Caco-2 (cell line): ENCODE measurements at places on chromosomes 16 and 17. TPM values are rescaled to one million over a fixed set of nuclear protein-coding genes. Genes with fewer than 3 reads are reported as not detected.
A peak's percentile ranks its signal among the peaks of the same experiment; 100 is the strongest.

DNA sequence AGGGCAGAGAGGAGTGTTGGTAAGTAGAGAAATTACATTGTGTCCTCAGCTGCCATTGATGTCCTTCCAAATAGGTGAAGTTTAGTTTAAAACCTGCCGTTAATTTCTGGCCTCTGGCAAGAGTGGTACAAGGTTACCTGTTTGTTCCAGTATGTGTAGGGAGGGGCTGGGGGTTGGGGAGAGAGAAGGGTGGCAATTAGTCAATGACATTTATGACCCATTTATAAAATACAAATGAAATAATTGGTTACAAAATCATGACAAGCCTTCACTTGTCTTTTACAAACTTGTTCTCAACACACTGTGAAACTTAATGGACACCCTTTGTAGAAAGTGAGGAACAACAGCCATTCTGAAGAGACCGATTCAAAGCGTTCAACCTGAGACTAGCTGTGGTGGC, 281.0 kb downstream of the FTO start:
- peaks cover 9% of the 10 kb centered on the region for H3K4me1 ChIP-seq
- H3K27ac ChIP-seq = no peak overlapping the region
- H3K36me3 ChIP-seq = no peaks in the 10 kb centered on the region
- no peak overlapping the region for H3K4me3 ChIP-seq
- no peak for DNase-seq

DNA sequence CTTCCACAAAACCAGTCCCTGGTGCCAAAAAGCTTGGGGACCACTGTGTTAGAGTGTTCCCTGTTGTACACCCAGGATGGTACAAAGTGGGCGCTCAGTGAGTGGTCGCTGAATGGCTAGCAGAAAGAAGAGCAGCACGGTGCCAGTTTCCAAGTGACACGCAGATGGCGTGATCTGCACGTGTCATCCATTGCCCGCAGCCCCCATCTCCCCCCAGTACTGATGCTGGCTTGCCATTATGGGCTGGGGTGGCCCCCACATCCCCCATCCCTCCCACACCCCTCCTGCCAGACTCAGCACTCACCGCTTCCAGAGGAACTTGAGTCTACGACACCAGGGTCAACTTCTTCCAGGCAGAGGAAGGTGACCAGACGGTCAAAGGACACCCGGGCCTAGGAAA, 36.5 kb downstream of the ABCC6 start:
- peaks cover 1% of the 10 kb centered on the region for H3K36me3 ChIP-seq
- no peaks in the 10 kb centered on the region for H3K4me1 ChIP-seq
- no peak overlapping the region for H3K27ac ChIP-seq
- no peak for DNase-seq
- H3K27me3 ChIP-seq = no peaks in the 10 kb centered on the region

GRCh38 chr16:88010968-88011483, 59.8 kb downstream of the BANP start:
- DNase-seq = no peak
- H3K4me3 ChIP-seq = no peak overlapping the region
- H3K27me3 ChIP-seq = no peaks in the 10 kb centered on the region
- H3K36me3 ChIP-seq = peaks cover 1% of the 10 kb centered on the region; the same call in 1 of the 2 replicates
- no peaks in the 10 kb centered on the region for H3K4me1 ChIP-seq

Gene TEX14
- 0.30 and 0.54 TPM in 2 replicates for total RNA-seq

Gene KRT36
- not detected in 2 replicates for total RNA-seq

Gene ZSCAN10
- not detected in 2 replicates for total RNA-seq

GRCh38 chr17:30112794-30113193, 3.8 kb upstream of the NSRP1 start:
- no peaks in the 10 kb centered on the region for H3K36me3 ChIP-seq
- no peak overlapping the region for H3K4me3 ChIP-seq
- DNase-seq = no peak

Gene ADAP2
- 1.8 and 3.1 TPM in 2 replicates for total RNA-seq

DNA sequence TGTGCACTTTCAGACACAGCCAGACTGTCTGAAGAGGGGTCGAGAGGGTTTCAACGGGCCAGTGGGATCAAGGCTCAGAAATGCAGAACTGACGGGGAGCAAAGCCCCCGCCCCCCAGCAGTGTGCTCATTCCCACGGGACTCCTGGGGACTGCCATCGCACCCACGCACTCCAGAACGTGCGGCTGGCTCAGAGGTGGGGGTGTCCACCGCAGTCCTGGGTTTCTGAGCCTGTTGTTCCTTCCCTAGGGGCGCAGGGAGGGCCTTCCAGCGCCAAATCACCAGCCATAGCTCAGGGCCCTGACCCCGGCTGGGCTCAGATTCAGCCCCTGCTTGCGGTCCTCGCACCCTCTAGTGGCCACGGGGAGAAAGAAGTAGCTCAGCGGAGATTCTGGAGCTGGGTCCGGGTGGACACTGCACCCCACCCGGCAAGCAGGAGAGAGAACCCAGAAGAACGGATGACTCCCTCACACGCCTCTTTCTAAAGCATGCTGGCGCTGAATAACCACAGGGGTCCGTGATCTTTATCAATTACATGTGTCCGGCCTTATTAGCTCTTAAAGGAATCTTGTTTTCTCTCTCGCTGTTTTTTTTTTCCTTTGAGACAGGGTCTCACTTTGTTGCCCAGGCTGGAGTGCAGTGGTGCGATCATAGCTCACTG, 45.0 kb upstream of the USP7 start:
- H3K4me3 ChIP-seq = no peak overlapping the region
- H3K27me3 ChIP-seq = no peaks in the 10 kb centered on the region
- DNase-seq = peak; percentile 80

DNA sequence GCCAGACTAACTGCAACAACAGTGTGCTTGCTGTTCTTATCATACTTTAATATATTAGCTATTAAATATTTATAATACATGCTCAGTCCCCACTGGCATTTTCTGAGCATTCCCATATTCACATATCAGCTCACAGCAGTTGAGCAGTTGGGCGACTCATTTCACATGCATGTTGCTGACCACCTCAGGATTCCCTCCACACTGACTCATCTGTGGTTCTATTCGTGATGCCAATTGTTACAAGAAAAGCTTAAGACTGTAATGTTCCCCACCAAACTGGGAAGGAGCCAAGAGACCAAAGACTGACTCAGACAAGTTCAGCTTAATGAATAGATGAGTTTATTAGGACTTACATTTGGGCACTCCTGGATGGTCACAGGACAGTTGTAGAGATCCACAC, 100.3 kb upstream of the KIF2B start:
- no peak overlapping the region for H3K4me3 ChIP-seq
- H3K27ac ChIP-seq = no peak overlapping the region

Gene KRT25
- total RNA-seq = not detected in 2 replicates

GRCh38 chr16:7397901-7398300, 65.3 kb downstream of the RBFOX1 start:
- no peaks in the 10 kb centered on the region for H3K36me3 ChIP-seq
- no peaks in the 10 kb centered on the region for H3K4me1 ChIP-seq
- no peak overlapping the region for H3K27ac ChIP-seq
- no peaks in the 10 kb centered on the region for H3K27me3 ChIP-seq
- H3K4me3 ChIP-seq = no peak overlapping the region
- no peak for DNase-seq

- DNase-seq = no peak
- H3K4me3 ChIP-seq = no peak overlapping the region
- no peak overlapping the region for H3K27ac ChIP-seq
- H3K27me3 ChIP-seq = no peaks in the 10 kb centered on the region
- H3K36me3 ChIP-seq = no peaks in the 10 kb centered on the region
Observed at GRCh38 chr17:68108313-68109000, 72.9 kb downstream of the KPNA2 start.

- H3K4me3 ChIP-seq = no peak overlapping the region
- H3K27ac ChIP-seq = no peak overlapping the region
- H3K4me1 ChIP-seq = no peaks in the 10 kb centered on the region
- H3K27me3 ChIP-seq = no peaks in the 10 kb centered on the region
Observed at GRCh38 chr17:66988069-66988798, 23.7 kb downstream of the CACNG4 start.

- no peaks in the 10 kb centered on the region for H3K27me3 ChIP-seq
- peaks cover 6% of the 10 kb centered on the region; the same call in 1 of the 2 replicates for H3K4me1 ChIP-seq
- no peaks in the 10 kb centered on the region; the same call in 1 of the 2 replicates for H3K36me3 ChIP-seq
- peak overlapping the region; percentile 90 for H3K4me3 ChIP-seq
Observed at GRCh38 chr17:59105852-59106462, 723 bp downstream of the TRIM37 start.

- no peaks in the 10 kb centered on the region for H3K27me3 ChIP-seq
- H3K36me3 ChIP-seq = no peaks in the 10 kb centered on the region; the same call in none of the 2 replicates
- no peak overlapping the region for H3K4me3 ChIP-seq
- no peak overlapping the region for H3K27ac ChIP-seq
Observed at GRCh38 chr16:57530104-57530521, 6.3 kb downstream of the CCDC102A start.

DNA sequence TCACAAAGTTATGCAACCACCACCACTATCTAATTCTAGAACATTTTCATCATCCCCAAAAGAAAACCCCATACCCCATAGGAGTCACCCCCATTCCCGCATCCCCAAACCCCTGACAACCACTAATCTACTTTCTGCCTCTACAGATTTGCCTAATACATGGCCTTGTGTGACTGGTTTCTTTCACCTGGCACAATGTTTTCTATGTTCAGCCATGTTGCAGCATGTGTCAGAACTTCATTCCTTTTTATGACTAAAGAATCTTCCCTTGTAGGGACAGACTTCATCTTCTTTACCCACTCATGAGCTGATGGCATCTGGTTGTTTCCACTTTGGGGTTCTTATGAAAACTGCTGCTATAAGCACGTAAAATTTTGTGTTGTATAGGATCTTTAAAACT, 34.6 kb downstream of the CYTH1 start:
- no peak for DNase-seq

DNA sequence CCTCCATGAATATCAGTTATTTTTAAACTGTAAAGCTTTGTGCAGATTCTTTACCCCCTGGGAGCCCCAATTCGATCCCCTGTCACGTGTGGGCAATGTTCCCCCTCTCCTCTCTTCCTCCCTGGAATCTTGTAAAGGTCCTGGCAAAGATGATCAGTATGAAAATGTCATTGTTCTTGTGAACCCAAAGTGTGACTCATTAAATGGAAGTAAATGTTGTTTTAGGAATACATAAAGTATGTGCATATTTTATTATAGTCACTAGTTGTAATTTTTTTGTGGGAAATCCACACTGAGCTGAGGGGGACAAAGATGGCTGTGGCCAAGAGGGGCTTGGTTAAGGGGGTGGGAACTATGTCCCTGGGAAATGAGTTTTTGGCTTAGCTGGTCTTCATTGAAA, 2.3 kb downstream of the CCL11 start:
- no peak overlapping the region for H3K27ac ChIP-seq
- no peak overlapping the region for H3K4me3 ChIP-seq
- no peaks in the 10 kb centered on the region for H3K36me3 ChIP-seq
- no peaks in the 10 kb centered on the region for H3K27me3 ChIP-seq
- no peaks in the 10 kb centered on the region for H3K4me1 ChIP-seq
- no peak for DNase-seq

GRCh38 chr17:42198897-42199296, 4.6 kb upstream of the GHDC start:
- H3K4me1 ChIP-seq = peaks cover 17% of the 10 kb centered on the region
- no peaks in the 10 kb centered on the region for H3K27me3 ChIP-seq
- H3K27ac ChIP-seq = no peak overlapping the region
- H3K4me3 ChIP-seq = no peak overlapping the region
- H3K36me3 ChIP-seq = no peaks in the 10 kb centered on the region; the same call in 1 of the 2 replicates

GRCh38 chr17:73940511-73940910, 263.0 kb upstream of the RPL38 start:
- DNase-seq = no peak
- no peaks in the 10 kb centered on the region for H3K4me1 ChIP-seq
- H3K36me3 ChIP-seq = no peaks in the 10 kb centered on the region

DNA sequence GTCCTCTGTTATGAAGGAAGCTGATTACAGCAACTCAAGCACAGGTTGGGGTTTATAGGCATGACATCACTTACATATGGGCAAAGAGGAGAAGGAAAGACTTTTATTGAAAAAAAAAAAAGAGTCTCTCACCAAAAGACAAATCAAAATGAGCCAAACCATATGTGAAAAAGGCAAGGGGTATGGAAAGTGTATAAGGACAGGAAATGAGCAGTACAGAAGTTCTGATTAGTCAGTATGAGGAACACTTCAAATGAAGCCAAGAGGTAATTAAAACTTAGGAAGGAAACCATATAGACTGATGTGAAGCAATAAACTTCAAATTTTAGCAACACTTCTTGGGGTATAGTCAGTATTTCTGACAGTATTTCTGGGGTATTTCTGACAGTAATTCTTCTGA, 1372.6 kb downstream of the CDH11 start:
- no peak for DNase-seq
- H3K4me3 ChIP-seq = no peak overlapping the region
- H3K4me1 ChIP-seq = no peaks in the 10 kb centered on the region
- H3K36me3 ChIP-seq = no peaks in the 10 kb centered on the region
- H3K27me3 ChIP-seq = no peaks in the 10 kb centered on the region

GRCh38 chr17:8632061-8632460, 1.5 kb upstream of the MYH10 start:
- H3K4me1 ChIP-seq = no peaks in the 10 kb centered on the region; the same call in 1 of the 2 replicates
- peak; percentile 25 for DNase-seq
- H3K36me3 ChIP-seq = no peaks in the 10 kb centered on the region
- peak overlapping the region; percentile 65 for H3K4me3 ChIP-seq
- no peaks in the 10 kb centered on the region for H3K27me3 ChIP-seq
- peak overlapping the region; percentile 67 for H3K27ac ChIP-seq

GRCh38 chr16:15518381-15519351, 84.3 kb downstream of the BMERB1 start:
- H3K4me1 ChIP-seq = no peaks in the 10 kb centered on the region
- no peak for DNase-seq
- no peaks in the 10 kb centered on the region for H3K36me3 ChIP-seq
- no peak overlapping the region for H3K4me3 ChIP-seq
- no peak overlapping the region for H3K27ac ChIP-seq

GRCh38 chr17:45227926-45228762, 6.5 kb downstream of the FMNL1 start:
- DNase-seq = no peak
- H3K36me3 ChIP-seq = no peaks in the 10 kb centered on the region
- H3K4me3 ChIP-seq = no peak overlapping the region
- peaks cover 18% of the 10 kb centered on the region for H3K4me1 ChIP-seq

DNA sequence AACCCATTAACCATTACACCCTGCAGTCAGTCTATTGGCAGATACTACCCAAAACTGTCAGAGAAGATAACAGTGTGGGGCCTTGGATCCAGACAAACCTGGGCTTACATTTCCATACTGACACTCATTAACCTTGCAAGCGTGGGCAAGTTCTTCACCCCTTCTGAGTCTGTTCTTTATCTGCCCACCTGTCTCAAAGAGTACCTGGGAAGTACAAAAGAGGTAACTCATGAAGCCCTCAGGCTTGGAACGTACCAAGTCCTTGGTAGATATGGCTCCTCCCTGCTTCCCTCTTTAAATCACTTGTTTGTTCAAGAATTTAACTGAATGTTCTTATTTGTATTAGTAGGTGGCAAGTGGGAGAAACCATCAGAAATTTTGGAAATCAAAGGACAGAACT, 2.5 kb upstream of the IGSF6 start:
- no peak for DNase-seq
- no peak overlapping the region for H3K4me3 ChIP-seq
- H3K36me3 ChIP-seq = no peaks in the 10 kb centered on the region
- H3K27ac ChIP-seq = no peak overlapping the region
- no peaks in the 10 kb centered on the region for H3K27me3 ChIP-seq

Gene SDK2
- 0.09 and 0.14 TPM in 2 replicates for total RNA-seq

Gene CDH16
- total RNA-seq = 0.48 and 0.81 TPM in 2 replicates

Gene CMTM2
- not detected in 2 replicates for total RNA-seq
